ENCODE measurements at places on chromosomes 12 and 14.

GRCh38 chr14:37437490-37437889 lies 157.6 kb downstream of the FOXA1 start:
- no peak overlapping the region for H3K27ac ChIP-seq
- H3K4me1 ChIP-seq = no peaks in the 10 kb centered on the region
- H3K4me3 ChIP-seq = no peak overlapping the region
- no peaks in the 10 kb centered on the region for H3K27me3 ChIP-seq
- DNase-seq = no peak

GRCh38 chr12:27338473-27338872 lies 5.8 kb downstream of the BMAL2 start:
- H3K4me1 ChIP-seq = peaks cover 6% of the 10 kb centered on the region
- H3K4me3 ChIP-seq = no peak overlapping the region
- no peak for DNase-seq

DNA sequence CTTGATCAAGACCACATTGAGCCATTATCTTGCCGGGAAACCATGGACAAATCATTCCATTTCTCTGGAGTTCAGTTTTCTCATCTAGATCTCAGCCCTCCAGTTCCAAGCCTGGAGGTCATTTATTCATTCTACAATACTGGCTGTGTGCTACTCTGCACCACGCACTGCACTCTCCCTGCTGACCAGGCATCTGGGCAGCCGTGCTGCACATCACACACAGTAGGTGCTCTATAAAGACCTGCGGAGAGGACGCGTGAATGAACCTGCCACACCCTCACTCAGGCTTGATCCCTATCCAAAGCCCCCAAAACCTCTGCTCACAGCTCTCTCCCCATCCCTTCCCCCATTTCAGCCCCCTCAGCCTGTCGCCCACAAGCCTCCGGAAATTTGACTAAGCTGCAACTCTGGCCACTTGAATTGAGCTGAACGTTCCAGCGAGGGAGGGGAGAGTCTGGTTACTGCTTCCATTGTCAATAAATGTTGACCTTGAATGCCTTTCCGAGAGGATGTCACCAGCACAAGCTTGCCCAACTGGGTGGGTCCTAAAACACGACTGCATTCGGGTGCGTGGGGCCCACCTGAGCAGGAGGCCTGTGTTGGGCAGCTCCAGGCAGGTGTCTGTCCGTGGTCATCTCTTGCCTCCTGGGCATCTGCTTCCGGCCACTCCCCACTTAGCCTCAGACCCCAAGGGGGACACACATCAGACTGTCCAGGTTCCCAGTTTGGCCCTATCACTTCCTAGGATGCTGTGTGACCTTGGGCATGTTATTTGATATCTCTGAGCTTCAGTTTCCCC lies 17.8 kb downstream of the FAIM2 start:
- DNase-seq = no peak
- H3K4me3 ChIP-seq = no peak overlapping the region
- H3K36me3 ChIP-seq = no peaks in the 10 kb centered on the region
- peaks cover 3% of the 10 kb centered on the region for H3K27me3 ChIP-seq
- H3K4me1 ChIP-seq = peaks cover 6% of the 10 kb centered on the region

- H3K27me3 ChIP-seq = no peaks in the 10 kb centered on the region
- DNase-seq = no peak
- H3K4me1 ChIP-seq = no peaks in the 10 kb centered on the region
- no peak overlapping the region for H3K27ac ChIP-seq
- no peaks in the 10 kb centered on the region for H3K36me3 ChIP-seq
Observed at GRCh38 chr12:5997260-5997659, 52.2 kb upstream of the ANO2 start.

DNA sequence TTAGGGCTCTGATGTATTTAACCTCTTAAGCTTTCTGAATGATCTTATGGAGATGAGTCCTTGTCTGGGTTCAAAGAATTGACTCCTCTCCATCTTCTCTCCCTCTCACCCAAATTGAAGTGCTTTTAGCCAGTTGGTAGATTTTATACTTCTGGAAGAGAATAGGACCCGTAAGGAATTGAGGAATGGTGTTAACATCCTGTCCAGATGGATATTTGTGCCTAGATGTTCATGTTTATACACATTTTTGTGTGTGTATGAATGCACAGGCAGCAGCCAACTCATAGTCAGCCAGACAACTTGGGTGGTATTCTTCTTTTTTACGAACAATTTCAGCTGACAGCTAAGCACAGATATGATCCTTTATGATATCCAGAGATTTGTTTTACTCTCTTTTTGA lies 449.6 kb upstream of the RGS6 start:
- H3K36me3 ChIP-seq = no peaks in the 10 kb centered on the region
- DNase-seq = peak; percentile 84

- no peaks in the 10 kb centered on the region for H3K4me1 ChIP-seq
- H3K27me3 ChIP-seq = no peaks in the 10 kb centered on the region
- H3K4me3 ChIP-seq = no peak overlapping the region
Observed at GRCh38 chr14:35985474-35986218, 159.5 kb downstream of the BRMS1L start.

- no peak overlapping the region for H3K27ac ChIP-seq
- H3K36me3 ChIP-seq = no peaks in the 10 kb centered on the region
- H3K27me3 ChIP-seq = no peaks in the 10 kb centered on the region
- H3K4me1 ChIP-seq = no peaks in the 10 kb centered on the region
Observed at GRCh38 chr14:47207617-47208016, 467.8 kb downstream of the MDGA2 start.

DNA sequence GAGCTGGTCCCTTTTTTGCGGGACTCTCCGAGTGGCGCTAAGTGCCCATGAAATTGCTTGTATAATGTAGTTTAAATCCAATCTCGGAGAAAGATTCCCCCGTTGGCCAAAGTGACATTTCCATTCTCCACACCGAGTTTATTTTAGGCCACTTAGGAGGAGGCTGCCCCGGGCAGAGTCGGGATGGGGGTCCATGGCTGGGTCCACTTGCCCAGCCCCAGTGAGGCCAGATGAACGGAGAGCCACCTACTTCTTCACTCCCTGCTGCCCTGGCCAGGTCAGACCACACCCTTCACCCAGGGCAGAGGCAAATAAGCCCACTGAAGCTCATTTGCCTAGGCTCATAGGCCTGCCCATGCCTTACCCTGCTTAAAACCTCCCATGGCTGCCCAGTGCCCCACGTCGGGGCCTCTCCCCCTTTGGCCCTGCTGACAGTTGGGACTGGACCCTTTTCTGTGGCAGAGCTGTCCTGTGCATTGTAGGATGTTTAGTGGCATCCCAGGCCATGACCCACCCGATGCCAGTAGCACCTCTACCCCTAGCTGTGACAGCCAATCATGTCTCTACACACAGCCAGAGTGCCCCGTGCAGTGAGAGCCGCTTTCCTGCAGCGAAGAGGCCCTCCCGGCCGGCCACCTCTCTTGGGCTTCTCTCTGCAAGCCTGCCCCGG lies 51.3 kb downstream of the FAM222A start:
- H3K27ac ChIP-seq = no peak overlapping the region
- H3K4me1 ChIP-seq = peaks cover 15% of the 10 kb centered on the region
- no peak overlapping the region for H3K4me3 ChIP-seq
- no peaks in the 10 kb centered on the region for H3K27me3 ChIP-seq
- peaks cover 3% of the 10 kb centered on the region for H3K36me3 ChIP-seq
- DNase-seq = no peak

DNA sequence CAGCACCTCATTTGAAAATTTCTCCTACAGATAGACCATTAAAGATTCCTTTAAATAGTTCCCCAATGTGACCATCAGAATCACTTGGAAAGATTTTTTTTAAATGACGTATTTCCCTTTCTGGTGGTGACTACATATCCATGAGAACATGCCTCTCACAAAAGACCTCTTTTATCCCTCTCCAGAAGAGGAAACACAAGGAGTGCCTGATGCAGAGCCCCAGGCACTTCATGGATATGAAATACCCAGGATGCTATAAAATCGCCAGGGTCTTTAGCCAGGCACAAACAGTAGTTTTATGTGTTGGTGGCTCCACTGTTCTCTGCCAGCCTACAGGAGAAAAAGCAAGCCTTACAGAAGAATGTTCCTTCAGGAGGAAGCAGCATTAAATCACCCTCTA lies 97.1 kb downstream of the ETNK1 start:
- no peak for DNase-seq
- no peaks in the 10 kb centered on the region for H3K4me1 ChIP-seq
- no peak overlapping the region for H3K27ac ChIP-seq
- H3K27me3 ChIP-seq = no peaks in the 10 kb centered on the region

Data from lung (tissue), 17 donors.